Stimulated activated CD8-positive, alpha-beta memory T cell treated with anti-CD3 and anti-CD28 coated beads, Interleukin-15, amount 100 ng/mL, for 48 hours (primary cell): ENCODE measurements at places on chromosomes 1 and 21.

- DNase-seq = no peak
Measured at GRCh38 chr1:65059930-65060538, 88.0 kb upstream of the AK4 start.

- DNase-seq = no peak
Measured at GRCh38 chr1:218846181-218846580, 327.5 kb upstream of the LYPLAL1 start.

DNA sequence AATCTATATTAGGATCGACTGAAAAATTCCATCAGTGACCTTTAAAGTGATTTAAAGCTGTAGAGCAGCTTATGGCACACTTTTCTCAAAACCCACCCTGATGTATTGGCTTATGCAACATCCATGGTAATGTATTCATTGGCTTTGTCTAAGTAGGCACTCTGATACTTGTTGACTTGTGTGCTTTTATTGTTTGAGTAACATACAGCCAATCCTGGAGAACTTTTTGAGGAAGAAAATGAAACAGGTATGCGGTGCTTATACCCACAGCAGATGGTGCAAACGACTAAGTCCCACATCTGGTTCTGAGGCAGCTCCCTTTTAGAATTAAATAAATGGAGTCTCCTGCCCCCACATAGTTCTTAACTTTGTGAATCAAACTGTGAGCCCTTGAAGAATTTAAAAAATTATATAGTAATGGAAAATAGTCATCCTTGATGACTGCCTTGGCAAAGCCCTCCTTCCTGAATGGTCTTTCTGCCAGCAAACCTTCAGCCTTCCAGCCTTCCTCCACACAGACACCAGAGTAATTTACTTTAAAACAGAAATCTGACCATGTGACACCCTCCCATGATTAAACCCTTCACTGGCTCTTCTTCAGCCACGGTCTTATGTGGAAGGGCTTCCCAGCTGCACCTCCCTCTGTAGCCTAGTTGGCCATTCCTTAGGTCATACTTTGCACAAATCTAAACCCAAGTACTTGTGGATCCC is 116.0 kb downstream of the BCAR3 start:
- no peak for DNase-seq

DNA sequence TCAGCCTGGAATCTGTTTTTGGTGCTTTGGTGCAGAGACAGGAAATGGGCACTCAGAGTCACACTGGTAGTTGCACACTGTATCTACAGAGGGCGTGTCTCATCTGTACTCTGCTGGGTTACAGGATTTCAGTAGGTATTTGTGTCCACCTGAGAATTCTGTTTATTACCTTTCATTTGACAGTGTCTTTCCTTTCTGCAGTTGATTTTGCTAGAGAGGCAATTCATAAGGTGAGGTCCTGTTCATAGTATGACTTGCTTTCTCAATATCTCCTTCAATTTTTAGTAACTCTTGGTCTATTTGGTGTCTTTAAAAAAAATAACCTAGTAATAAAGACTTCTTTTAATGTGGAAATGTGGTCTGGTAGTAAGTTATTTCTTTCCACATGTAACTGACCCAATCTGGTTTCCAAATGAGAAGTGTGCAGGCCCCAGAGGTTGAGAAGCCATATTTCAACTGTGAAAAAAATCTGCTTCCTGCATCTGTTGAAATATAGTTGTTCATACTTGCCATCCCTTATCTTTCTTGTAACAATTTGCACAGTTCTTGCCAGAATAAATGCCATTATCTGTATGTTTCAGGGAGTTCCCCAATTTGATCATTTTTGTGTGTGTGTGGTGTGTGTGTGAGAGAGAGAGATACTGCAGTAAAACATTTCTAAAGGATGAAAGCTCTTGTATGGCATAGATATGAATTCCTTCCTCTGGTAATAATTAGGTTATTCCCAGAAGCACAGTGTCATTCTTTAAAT is 78.4 kb upstream of the DNAJC6 start:
- DNase-seq = no peak

- no peak for DNase-seq
Measured at GRCh38 chr21:39518847-39519210, 67.1 kb downstream of the SH3BGR start.

DNA sequence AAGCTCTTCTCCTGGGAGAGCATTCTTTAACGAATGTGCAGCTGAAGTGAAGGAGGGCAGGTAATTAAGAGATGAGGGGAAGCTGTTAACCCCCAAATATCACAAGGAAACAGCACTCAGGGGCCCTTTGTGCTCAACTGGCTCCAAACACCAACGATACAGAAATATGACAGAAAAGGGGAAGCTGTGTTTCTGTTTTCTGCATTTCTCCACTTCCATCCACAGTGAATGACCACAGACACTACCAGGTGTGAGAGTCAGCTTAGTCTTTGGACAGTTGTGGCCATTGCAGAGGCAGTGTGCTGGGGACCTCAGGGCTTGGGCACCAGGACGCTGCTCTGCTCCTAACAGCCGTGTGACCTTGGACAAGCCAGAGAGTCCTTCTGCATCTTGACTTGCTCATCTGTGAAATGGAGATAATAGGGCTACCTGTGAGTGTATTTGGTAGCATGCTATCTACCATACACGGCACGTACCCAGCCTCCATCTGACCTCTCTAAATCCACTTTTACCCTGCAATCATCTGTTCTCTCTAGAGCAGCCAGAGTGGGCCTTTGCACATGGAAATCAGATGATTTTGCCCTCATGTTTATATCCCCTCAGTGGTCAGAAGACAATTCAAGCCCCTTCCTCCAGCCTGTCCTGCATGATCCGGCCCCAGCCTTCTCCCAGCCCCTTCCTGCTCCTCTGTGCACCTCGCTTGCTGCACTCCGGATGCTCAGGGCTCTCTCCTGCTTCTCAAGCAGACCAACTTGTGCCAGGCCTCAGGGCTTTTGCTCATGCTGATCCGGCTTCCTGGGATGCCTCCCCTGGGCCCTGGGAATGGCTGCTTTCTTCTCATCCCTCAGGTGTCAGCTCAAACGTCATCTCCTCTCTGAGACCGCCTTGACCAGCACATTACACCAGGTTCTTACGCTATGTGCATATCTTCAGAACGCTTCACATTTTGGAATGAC is 4.7 kb upstream of the TINAGL1 start:
- DNase-seq = no peak
